ENCODE measurements at places on chromosomes 4 and X.

- no peak for DNase-seq
These were observed 5.8 kb upstream of the CXCL8 start for GRCh38 chr4:73734530-73735001.

DNA sequence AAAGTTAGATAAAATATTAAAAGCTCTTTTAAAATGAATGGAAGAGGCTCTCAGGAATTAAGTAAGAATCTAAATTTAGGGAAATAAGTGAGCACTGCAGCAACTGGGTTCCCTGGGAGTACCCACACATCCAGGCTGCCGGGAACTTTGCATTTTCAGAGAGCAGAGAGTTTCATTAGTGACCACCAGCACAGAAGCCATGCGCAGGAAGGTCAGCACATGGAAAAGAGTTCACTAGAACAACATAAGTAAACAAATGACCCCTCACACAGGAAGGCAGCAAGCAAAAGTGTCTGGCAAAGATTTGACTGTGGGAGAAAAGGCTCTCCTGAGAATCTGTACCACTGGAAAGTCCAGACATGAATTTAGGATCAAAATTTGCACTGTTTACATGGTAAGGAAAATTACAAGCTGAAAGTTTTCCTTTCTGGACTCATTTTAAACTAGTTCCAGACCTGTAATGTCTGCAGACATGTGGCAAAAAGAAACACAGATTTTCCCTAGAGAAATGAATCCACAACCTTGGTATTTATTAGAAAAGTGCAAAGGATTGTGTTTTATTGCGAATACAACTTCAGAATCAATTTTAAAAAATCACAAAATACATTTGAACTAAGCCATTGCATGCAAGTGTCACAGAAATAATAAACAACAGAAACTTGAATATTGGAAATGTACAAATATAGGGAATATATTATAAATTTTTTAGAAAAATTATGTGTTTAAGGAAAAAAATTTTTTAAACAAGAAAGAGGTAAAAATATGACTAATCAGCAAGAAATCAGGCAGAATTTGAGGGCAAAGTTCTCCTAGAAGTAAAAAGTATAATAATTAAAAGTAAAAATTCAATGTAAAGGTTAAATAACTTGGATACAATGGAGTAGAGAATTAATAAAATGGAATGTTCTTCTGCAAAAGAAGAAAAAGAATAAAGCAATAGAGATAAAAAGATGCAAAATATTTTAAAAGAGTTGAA, 18.4 kb upstream of the MYOZ2 start:
- DNase-seq, result no peak

DNA sequence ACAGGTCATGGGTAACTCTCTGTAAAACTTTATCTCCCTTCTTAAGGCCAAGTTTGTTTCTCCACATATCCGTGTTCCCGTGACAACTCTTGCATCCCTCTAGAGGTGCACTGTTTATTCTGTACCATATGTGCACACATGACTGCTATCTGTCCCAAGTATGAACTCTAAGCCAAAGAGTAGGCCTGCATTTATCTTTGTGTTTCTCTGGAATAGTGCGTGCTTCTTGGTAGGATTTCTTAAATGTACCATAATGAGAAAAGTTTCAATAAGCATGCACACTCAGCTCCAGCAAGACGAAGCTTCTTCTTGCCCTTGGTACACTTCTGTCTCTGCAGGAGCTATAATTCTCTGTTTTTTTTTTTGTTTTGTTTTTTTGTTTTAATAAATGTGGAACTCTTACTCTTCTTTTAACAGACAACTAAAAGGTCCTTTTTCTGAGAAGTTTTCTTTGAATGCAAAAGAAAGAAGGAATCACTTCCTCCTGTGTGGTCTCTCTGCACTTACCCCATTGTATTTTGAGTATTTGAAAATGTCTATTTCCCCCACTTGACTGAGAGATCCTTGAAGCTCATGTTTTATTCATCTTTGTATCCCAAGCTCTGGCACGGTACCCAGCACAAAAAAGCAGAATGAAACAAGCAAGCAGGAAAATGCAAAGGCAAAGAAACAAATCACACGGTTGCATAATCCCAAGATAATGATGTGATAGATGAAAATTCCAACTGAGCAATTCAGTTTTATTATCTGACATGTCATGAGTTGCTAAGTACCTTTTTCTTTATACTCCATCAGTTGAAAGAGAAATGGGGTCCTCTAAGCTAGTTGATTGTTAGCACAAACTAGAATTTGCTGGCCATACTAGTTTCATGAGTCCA, 521.9 kb upstream of the BOD1L1 start:
- no peak for DNase-seq

DNA sequence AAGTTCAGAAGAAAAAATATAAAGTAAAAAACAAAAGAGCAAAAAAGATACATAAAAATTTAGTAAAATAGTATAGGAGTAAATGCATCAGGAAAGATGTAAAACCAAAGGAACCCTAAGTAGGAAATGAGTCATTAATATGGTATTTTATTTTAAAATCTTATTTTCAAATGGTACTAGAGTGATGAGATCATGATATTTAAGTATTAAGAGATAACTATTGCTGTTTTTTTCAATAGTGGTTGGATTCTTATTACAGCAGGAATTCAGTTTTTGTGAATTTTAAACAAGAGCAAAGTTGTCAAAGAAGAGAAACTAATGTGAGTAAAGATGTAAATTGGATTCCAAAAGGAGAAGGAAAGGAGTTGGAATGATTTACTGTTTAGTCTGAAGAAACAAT, 20.0 kb downstream of the EMCN start:
- DNase-seq, result no peak

- DNase-seq, result no peak
These were observed 356.2 kb downstream of the ADGRL3 start for GRCh38 chr4:61556277-61556676.

DNA sequence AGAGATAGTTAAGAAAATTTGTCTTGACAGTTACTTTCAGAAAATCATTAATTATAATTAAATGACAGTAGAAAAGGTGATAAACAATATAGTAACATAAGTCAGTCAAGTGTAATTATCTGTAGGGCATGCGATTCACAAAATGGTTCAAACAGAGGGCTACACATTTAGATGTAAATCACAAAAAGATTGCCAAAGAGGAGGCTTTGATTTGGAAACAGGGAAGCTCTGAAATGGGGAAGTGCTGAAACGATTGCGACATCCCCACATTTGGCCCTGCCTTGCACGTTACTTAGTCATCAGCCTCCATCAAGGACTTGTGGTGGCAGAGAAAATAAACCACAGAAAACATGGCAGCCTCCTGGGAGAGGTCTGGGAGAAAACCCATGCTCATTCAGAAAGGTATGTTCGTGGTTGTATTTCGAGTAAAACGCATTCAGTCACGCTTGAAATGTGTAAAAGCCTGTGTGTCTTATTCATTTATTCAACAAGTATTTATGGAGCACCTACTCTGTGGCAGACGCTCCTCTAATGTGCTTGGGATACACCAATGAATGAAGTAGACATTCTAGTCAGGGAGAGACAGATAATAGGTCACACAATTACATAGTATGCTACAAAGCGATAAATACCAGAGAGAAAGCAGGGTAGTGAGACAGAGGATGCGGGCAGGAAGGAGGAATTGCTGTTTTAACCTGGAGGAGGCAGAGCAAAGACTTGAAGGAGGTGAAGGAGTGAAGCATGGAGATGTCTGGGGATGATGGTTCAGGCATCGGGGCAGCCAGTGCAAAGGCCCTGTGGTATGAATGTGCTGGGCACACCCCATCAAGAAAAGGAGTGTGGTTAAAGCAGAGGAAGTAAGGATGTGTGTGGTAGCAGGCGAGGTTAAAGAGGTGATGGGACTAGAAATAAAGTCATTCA, 7.8 kb downstream of the RBM47 start:
- DNase-seq, result peak; percentile 39

GRCh38 chrX:27555514-27555913, 34.6 kb upstream of the DCAF8L2 start:
- no peak for DNase-seq

DNA sequence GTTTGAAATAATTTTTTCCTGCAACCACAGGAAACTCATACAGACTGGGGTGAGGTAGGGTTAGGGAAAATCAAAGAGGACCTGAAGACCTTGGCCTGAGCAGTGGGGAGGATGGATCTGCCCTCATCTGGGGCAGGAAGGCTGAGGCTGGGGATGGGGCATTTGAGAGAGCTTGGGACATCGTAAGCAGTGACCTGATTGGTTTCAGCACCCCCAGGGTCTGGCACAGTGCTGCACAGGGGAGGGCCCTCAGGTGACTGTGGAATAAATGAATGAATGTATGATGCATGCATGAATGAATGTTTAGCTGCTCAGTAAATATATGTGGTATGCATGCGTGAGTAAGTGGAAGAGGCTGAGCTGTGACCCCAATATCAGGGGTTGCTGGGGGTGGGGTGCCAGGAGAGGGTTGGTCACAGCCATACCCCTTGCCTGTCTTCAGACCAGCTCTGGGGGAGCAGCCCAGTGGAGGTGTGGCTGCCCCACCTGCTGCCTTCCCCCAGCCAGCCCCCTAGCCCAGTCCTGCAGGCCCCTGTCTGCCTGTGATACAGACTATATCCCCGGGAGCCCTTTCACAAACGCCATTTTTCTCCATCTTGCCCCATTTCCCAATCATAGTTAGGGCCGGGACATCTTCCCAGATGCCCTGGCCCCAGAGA, 11.0 kb upstream of the TNIP2 start:
- DNase-seq, result no peak

- DNase-seq, result no peak
These were observed 324.1 kb upstream of the PPARGC1A start for GRCh38 chr4:24213961-24214360.

- no peak for DNase-seq
These were observed 56.6 kb downstream of the CNOT6L start for GRCh38 chr4:77762531-77762930.

DNA sequence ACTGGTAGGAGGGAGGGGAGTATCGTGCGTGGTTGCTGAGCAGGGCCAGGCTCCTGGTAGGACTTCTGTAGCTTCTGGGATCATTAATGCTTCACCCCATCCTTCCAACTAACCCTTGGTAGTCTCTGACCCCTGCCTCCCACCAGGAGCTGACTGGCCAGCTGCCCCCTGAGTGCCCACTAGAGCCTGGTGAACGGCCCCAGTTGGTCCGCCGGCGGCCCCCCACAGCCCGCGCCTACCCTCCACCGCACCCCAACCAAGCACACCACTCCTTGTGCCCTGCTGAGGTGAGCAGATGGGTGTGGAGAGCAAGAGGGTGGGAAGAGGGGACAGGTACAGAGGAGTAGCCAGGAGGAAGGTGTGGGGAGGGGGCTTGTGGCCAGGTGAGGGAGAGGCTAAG, 4.9 kb downstream of the CCDC120 start:
- DNase-seq, result no peak

DNA sequence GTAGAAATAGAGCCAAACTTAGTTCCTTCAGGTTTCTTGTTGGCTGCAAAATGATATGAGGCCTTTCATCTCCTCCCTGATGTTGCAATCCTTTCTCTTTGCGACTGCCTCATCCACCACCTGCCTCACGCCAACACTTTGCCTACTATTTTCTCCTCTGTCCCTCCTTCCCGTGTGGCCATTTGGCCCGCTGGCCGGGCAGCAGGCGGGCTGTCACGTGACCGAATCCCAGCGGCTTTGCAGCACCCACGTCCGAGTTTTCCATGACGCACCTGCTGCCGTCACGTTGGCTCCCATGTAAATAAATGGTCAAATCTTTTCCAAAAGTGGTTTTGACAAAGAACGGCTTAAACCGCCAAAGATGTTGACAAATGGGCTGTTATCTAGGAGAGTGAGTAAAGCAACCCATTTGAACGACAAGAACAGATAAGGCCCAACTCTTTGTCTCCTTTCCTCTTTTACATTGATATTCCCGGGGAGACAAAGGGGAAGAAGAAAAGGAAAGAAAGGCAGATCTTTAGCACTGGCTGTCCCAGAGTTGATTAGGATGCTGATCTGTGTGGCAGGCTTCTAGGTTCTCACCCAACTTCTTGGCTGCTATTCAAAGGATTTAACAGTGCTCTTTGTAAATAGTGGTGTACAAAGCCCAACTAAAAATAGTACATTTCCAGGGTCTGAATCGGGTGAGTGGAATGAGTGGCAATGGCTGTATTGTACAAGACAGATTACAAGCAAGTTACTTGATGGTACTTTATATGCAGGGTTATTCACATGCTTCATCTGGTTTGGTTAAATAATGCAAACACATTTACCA, 174.2 kb upstream of the JADE1 start:
- DNase-seq, result peak; percentile 81

Data from NCI-H2227 treated with DMSO at 0.1 percent for 48 hours (cell line).